ENCODE measurements at places on chromosomes 1 and 21.

- no peak for DNase-seq
Observed at GRCh38 chr1:47184822-47185677, 4.8 kb downstream of the PDZK1IP1 start.

DNA sequence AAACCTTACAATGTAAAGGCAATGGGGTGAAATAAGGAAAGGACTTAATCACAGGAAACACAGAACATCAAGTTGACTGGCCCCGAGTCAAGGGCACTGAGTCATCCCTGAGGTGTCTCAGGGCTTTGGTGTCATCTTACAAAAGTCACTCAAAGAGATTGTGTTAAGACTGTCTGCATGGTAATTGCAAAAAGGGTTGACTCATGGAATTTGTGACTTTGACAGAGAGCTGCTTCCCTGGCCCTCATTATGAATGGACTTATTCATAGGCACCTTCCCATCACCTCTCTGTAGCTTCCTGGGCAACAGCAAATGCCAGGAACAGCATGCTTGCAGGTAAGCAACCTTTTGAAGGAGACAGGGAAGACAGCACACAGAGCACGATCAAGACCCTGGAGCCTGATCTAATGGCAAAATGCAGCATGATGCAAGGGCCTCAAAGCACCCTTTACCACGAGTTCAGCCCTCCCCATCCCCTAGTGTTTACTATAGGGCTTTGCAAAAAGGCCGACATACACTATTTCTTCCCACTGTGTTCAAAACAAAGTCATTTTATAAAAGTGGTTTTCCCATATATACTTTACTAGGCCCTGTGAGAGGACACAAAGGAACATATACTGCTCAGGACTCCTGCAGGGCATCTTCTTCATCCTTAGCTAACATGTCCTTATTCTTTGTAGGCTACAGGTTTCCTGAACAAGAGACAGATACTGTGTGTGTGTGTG is 17.1 kb downstream of the ZP4 start:
- DNase-seq: no peak

- no peak for DNase-seq
Observed at GRCh38 chr1:39689635-39690034, 1.6 kb downstream of the HPCAL4 start.

GRCh38 chr21:38159355-38159754 is 97.4 kb upstream of the KCNJ15 start:
- peak; percentile 13 for DNase-seq

DNA sequence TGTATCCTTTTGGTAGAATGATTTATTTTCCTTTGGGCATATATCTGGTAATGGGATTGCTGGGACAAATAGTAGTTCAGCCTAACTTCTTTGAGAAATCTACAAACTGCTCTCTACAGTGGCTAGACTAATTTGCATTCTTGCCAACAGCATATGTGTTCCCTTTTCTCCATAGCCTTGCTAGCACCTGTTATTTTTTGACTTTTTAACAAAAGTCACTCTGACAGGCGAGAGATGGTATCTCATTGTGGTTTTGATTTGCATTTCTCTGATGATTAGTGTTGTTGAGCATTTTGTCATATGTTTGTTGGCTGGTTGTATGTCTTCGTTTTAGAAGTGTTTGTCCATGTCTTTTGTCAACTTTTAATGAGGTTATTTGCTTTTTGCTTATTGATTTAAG is 99.8 kb downstream of the UCK2 start:
- no peak for DNase-seq

DNA sequence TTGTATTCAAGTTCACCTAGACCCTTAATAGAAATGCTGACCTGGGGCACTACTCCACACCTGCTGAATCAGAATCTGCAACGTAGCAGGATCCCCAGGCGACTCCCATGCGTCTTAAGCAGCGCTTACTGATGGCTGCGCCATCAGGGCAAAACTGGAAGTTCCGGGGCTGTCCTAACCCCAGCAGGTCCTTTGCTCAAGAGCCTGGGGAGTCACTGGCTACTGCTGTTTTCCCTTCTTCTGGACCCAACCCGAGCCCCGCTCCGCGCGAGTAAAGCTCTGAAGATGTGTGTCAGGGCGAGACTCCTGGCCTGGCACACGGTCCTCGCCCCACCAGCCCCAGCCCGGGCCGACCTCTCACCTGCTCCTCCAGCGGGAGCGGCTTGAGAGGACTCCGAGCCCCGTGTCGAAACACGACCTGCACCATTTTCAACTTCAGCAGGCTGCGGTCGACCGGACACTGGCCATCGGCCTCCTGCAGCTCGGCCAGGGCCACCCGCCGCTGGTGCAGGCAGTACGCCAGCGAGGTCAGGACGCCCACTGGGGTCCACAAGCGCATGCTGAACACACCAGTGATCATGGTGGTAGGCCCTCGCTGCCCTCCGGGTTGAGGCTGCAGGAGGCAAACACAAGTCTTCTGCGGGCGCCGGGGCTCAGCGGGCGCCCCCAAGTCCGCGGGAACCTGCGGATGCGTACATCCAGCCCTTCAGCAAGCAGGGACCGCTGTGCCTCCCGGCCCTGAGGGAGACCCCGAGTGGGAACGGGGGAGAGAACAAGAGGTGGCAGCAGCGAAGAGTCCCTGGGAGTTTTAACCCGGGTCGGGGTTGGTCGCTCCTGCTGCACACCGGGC is 630 bp downstream of the ACP6 start:
- no peak for DNase-seq

DNA sequence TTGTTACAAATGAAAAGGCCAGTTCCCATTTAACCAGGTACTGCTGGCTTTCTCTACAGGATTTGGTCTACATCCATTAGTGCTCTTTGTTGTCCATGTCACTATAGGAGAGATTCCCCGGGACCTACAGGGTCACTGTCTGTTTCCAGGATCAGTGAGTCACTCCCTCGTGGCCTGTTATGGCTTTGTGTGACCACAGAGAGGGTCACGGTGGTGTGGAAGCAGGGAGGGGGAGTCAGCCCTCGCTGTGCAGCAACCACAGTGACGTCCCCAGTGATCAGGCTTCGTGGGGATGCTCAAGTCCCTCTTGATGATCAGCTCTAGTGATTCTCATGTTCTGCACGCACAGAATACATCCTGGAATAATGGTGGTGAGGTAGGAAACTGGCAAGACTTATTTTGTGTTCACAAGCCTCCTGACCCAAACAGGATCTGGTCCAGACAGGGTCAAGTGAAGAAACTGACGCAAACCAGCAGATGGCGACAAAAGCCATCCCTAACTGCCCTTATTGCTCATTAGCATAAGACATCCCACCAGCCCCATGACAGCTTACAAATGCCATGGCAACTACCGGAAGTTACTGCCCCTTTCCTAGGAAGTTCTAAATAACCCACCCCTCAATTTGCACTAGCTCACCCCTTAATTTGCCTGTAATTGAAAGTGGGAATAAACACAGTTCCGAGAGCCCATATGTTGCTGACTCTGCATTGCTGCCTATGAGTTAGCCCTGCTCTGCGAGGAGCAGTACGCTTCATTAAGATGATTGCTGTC is 98.5 kb downstream of the DISC1 start:
- DNase-seq: no peak

- no peak for DNase-seq
Observed at GRCh38 chr1:28966617-28967016, 52.2 kb downstream of the EPB41 start.

DNA sequence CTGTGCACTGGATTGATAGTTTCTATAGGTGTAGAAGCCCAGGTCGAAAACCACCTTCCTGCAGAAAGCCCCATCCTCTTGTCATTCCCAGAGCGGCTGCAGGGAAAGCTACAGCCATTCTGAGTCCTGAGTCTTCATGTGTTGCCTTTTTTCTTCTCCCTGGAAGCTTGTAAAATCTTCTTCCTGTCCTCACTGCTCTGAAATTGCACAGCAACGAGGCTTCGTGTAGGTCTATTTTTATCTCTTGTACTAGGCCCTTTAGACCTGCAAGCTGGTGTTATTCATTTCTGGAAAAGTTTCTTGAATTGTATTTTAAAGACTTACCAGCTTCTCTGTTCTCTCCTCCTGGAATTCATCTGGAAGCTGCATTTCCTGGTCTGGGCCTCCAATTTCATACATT is 44.2 kb upstream of the ETS2 start:
- no peak for DNase-seq

DNA sequence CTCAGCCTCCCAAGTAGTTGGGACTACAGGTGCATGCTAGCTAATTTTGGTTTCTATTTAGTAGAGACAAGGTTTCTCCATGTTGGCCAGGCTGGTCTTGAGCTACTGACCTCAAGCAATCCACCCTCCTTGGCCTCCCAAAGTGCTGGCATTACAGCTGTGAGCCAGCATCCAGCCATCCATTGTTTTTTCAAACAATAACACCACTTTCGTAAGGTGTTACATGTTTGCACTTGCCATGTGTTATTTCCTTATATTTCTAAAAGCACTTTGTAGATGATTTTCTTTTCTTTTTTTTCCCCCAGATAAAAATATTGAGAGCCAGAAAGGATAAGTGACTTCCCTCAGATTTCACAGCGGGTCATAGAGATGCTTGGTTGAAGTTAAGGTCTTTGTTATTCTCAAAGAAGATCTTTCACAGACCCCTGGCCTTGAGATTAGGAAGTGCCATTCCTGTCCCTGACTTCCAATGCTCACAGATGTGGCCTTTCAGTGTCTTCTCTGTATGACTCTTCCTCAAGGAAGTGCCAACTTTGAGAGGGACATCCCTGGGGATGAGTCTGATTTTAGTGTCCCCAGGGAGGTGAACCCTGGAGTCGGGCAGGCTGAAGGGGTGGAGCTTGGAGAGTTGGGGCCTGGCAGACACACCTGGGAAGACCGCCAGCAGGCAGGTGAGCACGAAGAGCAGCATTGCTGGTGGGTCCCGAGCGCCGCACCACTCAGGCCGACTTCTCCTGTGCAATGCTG is 6.3 kb downstream of the PIGR start:
- no peak for DNase-seq

- DNase-seq: no peak
Observed at GRCh38 chr1:237507005-237507404, 383.7 kb downstream of the ZP4 start.

GRCh38 chr21:16071092-16071491 is 341.3 kb downstream of the USP25 start:
- DNase-seq: no peak

GRCh38 chr1:1285611-1286311 is 5.5 kb downstream of the SCNN1D start:
- no peak for DNase-seq

DNA sequence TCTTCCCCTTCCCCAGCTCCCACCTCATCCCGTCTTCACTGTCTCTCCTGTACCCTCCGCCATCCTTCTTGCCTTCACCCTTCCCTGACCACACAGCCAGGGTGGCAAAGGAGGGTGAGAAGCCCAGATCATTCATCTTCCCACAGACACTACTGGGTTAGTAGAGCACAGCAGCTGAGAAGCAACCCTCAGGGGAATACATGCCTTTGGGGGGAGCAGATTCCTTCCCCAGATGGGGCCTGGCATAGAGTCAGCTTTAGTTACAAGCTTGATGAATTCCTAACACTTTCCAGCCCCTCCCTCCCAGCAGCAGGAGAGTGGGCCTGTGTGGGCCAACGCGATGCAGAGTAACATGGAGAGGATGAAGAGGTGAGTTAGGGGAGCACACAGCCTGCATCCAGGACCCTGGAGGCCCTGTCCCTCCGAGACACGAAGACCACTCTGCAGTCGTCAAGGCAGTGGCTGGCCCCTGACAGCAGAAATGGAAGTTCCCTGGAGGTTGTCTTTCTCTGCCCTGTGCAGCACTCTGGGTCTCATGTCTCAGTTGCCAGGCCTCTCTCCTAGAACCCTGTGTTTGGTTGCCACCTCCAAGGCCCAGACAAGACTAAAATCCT is 8.8 kb upstream of the BTG2 start:
- no peak for DNase-seq

GRCh38 chr1:9992910-9993309 is 4.1 kb upstream of the RBP7 start:
- DNase-seq: no peak

DNA sequence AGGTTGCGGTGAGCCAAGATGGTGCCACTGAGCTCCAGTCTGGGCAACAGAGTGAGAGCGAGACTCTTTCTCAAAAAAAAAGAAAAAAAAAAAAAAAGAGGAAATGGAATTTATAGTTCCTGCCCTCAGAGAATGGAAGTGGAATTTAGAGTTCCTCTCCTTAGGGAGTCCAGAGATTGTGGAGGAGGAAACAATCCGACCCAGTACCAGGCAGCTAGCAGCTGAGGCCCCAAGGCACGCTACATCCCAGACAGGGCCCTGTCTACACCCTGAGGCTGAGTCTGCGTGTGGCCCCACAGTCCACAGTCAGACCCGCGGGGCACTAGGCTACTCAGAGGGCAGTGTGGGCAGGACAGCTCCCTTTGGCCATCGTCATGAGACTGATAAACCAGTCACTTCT is 1.9 kb upstream of the MFN2 start:
- DNase-seq: no peak

- no peak for DNase-seq
Observed at GRCh38 chr1:2650967-2651645, 18.3 kb upstream of the MMEL1 start.

DNA sequence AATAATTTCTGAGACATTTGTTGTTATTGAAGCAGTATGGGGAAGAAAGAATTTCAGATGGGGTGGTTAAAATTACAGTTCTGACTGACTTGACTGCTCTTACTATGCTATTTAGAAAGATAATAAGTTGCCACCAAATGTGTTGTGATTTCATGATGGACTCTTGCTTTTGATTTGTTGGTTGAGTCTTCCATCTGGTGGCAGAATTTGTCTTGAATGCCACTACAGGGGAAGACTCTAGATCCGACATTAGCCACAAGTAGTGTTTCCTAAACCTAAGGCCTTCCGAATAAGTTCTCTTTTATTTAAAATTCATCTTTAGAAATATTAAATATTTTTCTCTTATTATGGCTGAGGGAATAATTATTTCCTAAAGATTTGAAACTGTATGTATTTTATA is 190.9 kb upstream of the ADGRL4 start:
- no peak for DNase-seq

- no peak for DNase-seq
Observed at GRCh38 chr1:97451944-97452343, 468.9 kb downstream of the DPYD start.

DNA sequence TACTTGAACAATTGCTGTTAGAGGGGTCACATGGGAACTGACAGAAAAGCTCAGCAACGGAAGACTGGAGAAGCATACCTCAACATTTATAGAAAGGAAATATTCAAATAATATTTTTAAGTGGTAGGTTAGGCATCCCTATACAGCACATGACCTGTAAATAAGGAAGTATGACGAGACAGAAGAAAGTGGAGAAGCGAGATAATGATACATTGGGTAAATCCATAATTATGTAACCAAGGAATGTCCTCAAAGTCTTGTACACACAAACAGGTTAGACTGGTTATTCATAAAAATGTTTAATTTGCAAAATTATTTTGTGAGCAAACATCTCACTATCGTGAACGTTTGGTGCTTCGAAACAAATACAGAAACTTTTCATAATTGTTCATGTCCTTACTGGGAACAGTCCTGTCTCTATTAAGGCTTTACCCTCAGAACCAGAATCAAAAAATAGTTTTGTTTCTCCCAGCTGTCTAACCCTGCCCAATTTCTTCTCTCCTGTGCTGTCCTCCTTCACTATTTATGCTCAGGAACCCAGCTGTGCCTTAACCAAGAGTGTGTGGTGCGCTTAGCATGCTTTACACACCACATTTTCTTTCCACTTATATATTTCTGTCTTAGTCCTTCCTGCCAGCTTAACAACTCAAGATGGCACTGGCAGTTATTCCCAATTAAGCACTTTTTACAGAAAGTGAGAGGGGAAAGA is 10.2 kb downstream of the KMO start:
- no peak for DNase-seq
